Muscle of leg (tissue), 16 donors: ENCODE measurements at places on chromosomes 13 and 19. TPM values are rescaled to one million over a fixed set of nuclear protein-coding genes. Genes with fewer than 3 reads are reported as not detected.

Gene FFAR2
- 0.22 TPM for total RNA-seq

Gene SRRM5
- total RNA-seq: 0.18 TPM

Gene MUC16
- not detected for total RNA-seq

DNA sequence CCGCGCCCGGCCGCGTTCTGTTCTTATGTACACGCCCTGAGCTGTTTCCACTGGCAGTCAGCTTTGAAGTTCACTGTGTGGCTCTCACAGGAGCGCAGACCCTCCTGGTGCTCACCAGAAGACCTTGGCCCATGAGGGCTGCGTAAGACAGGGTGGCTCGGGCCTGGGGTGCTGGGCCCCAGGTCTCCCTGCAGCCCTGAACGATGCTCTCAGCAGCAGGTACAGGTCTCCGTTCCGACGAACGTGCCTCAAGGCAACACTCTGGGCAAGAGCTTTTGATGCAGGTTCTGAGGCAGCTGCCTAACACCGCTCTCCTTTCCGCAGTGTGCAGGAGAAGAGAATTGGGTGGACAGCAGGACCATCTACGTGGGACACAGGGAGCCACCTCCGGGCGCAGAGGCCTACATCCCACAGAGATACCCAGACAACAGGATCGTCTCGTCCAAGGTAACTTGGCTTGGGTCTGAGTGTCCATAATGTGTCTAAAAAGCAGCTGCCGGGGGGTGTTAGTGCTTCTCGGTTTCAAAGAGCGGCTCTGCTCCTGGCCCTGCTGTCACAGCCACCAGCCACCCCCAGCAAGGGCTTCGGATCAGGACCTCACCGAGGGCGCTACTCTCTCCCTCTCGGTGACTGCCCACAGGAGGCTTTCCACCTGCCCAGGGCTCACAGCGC, 95.1 kb downstream of the ATP11A start:
- no peak overlapping the region for H3K4me3 ChIP-seq
- H3K4me1 ChIP-seq: peaks cover 20% of the 10 kb centered on the region
- no peak for DNase-seq
- peaks cover 25% of the 10 kb centered on the region for H3K36me3 ChIP-seq
- no peaks in the 10 kb centered on the region for H3K27me3 ChIP-seq
- H3K27ac ChIP-seq: no peak overlapping the region

Gene LHB
- total RNA-seq: not detected

Gene CD320
- total RNA-seq: 18.7 TPM

Gene SBK3
- 0.13 TPM for total RNA-seq
